ENCODE measurements at places on chromosomes 2 and 18.

GRCh38 chr2:1827686-1828085, 83.4 kb upstream of the PXDN start:
- no peak for DNase-seq

DNA sequence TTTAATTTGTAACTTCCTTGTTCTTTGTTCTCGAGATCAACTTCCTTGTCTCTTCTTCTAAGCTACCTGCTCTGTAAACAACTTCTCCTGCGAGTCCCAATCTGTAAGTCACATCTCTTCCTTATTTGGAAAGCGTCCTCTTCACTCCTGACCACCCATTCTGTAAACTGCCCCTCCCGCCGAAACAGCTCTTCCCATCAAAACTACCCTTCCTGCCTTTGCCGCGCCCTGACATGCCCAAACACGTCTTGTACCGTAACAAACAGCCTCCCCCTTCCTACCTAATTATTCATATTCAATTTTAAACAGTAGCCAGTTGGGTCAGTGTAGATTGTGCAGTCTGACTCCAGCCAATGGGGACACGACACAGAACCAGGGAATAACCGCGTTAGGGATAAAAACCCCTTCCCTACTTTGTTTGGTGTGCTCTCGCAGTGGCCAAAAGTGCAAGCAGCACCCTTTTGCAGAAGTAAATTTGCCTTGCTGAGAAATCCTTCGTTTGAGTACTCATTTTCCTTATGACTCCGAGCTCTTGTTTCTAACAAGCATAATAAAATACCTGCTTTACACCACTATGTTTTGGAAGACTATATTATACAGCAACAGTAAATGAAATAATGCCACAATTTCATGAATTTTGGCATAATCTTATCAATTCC, 39.8 kb downstream of the PIAS2 start:
- no peak for DNase-seq

DNA sequence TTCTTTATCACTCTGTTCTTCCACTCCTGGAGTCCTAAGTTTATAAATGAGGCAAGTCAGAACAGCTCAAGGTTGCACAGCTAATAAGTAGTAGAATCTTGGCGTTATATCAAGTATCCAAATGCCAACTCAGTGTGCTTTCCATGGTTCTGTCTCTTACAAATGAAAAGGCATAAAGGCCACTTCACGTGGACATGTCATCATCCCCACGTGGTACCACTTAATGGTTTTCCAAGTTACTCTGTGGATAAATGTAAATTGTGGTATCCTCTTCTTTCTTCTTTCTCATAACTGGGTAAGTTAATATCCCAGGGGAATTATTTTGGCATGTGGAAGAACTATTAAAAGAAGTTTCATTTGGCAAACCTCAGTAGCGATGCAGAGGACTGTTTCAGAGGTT, 131.5 kb upstream of the L3MBTL4 start:
- DNase-seq = no peak

DNA sequence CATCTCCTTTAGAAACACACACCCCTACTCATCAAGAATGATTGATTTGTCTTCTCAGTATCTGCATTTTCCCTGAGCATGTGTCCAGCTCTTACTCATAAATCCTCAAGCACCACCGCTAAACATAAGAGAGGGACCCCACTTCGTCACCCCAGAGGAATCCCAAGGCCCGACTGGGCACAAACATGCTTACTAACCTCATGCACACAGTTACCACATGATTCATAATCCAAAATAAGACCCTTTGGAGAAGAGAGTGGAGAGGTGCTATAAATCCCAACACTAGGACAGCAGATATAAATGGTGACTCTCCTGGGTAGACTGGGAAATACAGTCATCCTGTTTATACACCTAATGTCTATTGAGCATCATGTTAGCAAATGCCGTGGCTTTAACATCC, 843.2 kb upstream of the ID2 start:
- no peak for DNase-seq

DNA sequence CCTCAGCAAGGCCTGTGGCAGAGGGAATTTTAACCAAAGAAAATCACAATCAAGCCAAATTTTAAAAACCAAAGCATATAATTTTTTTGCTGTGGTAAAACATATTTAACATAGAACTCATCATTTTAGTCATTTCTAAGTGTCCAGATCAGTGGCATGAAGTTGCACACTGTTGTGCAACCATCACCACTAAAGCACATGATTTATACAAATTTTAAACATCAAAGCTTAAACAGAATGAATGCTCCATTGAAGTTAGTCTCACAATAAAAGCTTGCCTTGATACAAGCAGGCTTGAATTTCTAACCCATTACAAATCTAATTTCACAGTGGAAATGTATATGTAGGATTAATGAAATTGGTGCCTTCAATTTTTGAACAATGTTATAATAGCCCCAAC, 31.2 kb downstream of the FTCDNL1 start:
- no peak for DNase-seq

DNA sequence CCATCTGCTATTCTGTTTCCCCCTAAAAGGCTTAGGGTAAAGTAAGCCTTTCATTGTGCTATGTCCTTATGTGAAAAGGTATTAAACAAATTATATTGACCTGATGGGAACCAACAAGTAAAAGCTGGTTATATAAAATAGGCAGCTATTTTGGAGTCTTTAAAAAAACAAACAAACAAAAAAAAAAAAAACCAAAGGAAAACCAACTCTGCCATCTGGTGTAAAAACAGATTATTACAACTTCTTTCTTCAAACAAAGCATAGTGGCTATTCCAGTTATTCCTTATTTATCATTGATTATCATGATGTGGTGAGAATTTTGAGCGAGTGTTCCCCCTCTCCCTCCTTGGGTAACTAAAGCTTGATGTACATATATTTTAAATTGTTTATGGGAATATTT, 122.3 kb upstream of the FHL2 start:
- no peak for DNase-seq

DNA sequence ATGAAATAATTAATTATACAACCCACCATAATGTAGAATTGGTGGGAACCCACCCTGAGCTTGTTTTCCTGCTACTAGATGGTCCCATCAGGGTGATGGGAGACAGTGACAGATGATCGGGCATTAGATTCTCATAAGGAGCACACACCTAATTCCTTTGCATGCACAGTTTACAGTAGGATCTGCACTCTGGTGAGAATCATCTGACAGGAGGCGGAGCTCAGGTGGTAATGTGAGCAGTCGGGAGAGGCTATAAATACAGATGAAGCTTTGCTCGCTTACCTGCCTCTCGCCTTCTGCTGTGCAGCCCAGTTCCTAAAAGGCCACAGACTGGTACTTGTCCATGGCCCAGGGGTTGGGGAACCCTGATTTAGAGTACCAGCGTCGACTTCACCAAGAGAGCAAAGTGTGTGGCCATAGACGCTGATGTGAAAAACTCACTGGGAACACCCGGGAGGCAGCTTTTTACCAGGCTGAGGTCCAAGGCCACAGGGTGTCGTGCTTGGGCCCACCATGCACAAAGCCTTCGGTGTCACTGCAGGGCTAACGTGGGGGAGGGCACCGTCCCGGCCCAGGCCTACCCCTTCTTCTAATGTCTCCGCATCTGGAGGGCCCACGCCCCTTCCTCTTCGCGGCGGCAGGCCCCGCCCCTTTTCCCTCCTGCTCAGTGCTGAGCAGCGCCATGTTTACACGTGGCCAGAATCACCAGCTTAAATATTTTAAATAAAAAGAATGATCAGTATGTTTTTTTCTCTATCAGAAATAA, 296.8 kb upstream of the HDAC4 start:
- DNase-seq = no peak

DNA sequence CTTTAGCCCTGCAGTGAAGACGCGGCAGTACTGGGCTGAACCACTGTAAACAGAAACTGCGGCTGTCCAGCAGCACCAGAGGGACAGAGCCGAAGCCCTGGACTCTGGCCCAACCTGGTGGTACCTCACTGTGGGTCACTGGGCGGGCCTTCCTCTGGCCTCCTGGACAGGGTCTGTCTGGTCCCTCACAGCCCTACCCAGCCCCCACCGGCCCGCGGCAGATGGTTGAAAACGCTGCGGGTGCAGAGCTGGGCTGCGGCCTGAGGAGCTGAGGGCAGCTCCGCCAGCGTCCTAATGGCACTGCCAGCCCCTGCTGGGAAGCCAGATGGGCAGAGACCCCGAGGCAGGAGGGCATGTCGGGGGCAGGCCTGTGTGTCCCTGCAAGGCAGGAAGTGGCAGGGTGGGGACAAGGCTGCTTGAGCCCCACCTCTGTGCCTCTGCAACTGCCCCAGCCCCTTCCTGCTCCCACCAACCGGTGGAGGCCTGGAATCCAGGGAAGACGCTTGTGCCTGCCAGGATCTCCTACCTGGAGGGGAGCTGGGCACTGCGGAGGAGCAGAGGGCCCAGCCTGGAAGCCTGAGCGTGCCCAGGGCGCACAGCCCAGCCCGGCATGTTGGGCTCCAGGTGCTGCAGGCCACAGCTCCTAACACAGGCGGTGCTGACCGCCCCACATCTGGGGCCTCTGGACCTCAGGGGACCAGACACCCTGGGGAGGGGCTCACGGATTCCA, 36.3 kb downstream of the HS6ST1 start:
- no peak for DNase-seq

DNA sequence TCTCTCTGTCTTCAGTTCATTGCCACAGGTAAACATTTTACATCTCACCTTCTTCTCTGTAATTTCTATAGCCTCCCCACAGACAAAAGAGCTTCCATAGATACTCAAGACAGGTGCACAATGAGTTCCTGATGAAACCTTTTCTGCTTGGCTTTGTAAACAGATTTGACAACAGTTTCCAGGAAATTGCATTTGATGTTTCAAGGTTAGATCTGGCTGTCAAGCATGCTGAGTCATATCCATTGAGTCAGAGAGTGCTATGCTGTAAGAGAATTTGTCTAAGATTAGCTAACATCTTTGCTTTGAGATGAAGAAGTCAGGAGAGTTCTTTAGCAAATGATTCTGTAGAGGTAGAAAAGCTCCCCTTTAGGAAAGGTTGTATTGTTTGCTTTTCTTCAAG, 40.6 kb upstream of the MAP2 start:
- DNase-seq = no peak

DNA sequence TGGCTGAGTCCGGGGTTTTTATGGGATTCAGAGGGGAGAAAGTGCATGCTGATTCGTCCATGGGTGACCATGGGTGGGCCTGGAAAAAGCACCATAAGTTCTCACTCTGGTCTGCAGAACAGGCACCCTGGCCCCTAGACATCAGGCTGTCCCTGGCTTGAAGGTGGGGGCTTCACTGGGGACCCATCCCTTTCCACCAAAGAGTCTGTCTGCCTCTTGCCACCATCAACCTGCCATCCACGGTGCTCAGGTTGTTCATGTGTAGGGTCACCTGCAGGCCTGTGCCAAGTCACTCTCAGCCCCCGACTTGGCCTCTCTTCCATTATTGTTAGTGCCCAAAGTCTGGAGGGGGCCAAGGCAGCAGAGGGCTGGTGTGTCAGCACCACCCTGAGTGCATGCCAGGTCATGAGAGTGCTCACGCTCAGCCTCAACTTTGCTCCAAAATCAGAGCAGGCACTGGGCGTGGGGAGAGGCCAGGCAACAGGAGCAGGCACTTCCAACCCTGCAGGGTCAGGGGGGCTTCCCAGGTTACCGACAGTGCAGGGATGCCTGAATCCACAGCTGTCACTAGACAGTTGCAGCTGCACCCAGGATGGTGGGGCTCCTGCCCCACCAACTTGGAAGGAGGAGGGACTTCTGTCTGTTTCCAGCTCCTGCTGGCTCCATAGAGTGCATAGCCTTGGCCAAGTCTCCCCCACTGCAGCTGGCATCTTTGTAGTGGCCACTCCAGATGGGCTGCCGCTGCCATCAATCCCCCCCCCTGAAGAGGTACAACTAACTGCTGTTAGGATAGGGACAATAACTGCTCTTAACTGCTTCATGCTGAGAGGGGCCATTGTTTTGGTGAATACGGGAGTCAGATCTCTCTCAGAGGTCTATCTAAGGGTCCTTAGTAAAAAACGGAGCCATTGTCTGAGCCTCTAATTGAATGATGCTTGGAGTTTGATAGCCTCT, 209.3 kb downstream of the AKAIN1 start:
- DNase-seq = no peak

DNA sequence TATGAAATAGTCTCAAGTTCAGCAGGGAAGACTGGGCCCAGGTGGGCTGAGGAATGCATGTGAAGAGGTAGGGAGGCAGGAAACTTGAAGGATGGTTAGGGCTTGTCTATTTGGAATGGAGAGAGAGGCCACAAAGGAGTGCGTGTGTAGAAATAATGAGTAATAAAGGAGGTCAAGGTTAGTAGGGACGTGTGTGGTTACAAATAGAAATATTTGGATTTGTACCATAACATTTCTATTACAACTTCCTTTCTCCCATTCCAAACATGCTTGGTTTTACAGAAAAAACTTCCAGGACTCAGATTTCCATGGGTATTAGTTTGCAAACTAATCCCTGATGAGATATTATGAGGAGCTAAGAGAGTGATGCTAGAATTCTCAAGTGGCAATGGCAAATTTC, 280.6 kb downstream of the NCKAP5 start:
- no peak for DNase-seq

GRCh38 chr18:23689616-23690504, 607 bp downstream of the LAMA3 start:
- peak; percentile 10 for DNase-seq

- DNase-seq = no peak
Observed at GRCh38 chr2:951224-952006, 766 bp downstream of the SNTG2 start.

DNA sequence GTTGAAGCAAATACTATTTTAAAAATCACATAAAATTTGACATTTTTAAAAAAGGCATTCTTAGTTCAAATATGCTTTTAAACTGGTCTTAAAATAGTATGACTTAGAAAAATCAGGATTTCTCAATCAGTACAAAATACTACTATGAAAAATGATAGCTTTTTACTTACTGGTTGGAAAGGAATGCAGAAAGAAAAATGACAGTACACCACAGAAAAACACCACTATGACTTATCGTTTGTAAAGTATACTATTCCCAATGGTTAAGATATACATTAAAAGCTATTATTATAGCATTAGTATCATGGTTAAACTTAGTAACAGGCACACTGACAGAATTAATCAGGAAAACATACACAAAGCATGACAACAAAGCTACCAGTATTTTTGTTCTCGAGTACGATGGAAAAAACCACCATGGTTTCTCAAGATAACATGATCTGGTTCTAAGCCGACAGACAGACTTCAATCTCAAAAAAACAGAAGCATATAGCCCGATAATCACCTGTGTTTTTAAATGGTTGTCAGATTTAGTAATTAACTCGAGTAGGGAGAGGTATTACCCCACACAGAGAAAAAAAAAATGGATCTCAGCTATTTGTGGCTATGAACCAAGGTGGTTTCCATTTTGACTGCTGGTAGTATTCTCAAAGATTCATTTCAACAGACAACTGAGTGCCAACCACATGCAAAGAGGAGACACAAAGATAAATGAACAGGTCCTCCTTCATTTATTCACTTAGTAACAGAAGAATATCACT, 39.1 kb downstream of the CUL3 start:
- no peak for DNase-seq

DNA sequence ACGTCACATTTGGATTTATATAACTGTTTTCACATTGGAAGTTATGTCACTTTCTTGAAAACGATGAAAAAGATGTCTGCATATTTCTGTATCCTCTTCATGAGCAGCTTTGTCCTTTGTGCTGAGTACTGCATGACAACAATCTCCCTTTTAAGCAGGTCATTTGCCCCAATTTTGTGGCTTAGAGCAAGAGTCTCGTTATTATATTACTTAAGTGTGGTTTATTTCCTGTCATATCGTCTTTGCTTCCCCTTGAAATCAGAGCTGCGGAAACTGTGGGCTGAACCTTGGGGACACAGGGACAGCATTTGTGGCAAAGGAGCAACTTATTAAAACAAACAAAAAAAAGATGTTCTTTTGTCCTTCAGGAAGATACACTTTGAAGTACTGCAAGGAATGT, 254.0 kb upstream of the DSEL start:
- no peak for DNase-seq

GRCh38 chr2:86239326-86239725, 40.1 kb downstream of the MRPL35 start:
- no peak for DNase-seq

Measured in BE2C (cell line).